ENCODE measurements at places on chromosomes 13 and 19.

GRCh38 chr13:113454936-113455335 lies 1.6 kb upstream of the ADPRHL1 start:
- no peak for DNase-seq

GRCh38 chr13:24168392-24168750 lies 7.9 kb downstream of the SPATA13 start:
- DNase-seq, result no peak

GRCh38 chr13:55155046-55155445 lies 1985.7 kb upstream of the PRR20A start:
- DNase-seq, result no peak

- DNase-seq, result no peak
Observed at GRCh38 chr19:50371914-50372475, 4.3 kb upstream of the NR1H2 start.

- DNase-seq, result no peak
Observed at GRCh38 chr19:24098359-24098758, 11.4 kb downstream of the ZNF254 start.

GRCh38 chr13:94028650-94029049 lies 450.8 kb downstream of the DCT start:
- no peak for DNase-seq

GRCh38 chr13:46489586-46490023 lies 63.4 kb upstream of the LRCH1 start:
- no peak for DNase-seq

GRCh38 chr19:38093587-38093986 lies 130.4 kb downstream of the DPF1 start:
- no peak for DNase-seq

DNA sequence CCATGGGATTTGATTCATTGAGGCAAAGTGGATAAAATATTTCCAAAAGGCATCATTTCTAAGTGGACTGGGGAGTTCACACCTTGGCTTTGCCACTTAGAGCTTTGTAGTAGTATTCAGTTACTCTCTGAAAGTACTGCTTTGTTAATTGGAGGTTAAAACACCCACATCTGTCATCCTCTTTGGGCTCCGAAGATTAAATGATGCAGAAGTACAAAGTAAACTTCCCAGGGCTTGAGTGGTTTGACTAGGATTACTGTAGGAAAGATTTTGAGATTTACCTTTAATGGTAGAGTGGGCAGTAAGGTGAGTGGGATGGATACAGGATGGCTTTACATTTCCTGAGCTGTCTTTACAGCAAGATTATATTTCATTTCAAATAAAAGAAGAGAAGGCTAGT lies 42.4 kb downstream of the WASF3 start:
- no peak for DNase-seq

DNA sequence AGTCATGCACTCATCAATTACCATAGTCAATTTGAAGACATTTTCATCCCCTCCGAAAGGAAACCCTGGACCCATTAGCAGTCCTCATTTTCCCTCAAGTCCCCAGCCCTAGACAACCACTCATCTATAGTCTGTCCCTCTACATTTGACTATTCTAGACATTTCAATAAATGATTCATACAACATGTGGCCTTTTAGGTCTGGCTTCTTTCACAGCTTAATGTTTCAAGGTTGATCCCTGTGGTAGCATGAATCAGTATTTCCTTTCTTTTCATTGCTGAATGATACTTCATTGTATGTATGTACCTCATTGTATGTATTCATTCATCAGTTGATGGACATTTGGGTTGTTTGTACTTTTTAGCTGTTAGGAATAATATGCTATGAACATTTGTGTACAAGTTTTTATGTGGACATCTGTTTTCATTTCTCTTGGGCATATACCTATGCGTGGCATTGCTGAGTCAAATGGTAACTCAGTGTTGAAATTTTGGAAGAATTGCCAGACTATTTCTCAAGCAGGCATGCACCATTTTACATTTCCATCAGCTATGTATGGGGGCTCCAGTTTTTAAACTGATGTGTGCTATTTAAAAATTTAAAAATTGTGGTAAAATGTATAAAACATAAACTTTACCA lies 18.4 kb downstream of the SPATA13 start:
- no peak for DNase-seq

DNA sequence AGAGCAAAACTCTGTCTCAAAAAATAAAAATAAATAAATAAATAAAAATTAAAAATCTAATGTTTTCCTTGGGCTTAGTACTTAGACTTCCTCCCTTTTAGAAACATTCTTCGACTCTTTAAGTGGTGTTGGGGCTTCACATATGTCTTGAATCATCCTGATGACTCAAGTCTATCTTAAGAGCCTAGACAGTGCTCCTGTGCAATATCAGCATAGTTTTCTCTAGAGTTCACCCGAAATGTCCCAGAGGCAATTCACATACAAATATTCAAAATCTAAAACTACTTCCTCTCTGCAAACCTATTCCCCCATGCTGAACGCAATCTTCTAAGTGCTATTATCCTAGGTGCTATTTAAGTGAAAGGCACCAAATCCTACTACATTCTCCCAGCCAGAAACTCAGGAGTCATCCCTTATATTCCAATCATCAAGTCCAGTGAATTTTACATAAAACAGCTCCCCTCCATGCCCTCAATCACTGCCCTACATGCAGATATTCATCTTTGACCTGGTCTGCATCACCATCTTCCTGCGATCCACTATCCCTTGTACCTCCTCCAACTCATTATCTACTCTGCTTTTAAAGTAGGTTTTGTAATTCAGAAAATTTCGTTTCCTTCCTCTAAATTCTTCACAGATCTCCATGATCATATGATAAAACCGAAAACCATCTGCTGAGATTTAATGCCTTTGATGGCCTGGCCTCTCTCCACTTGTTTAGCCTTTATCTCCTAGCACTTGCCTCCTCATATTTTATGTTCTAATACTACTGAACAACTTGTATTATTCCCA lies 102.7 kb downstream of the ELF1 start:
- DNase-seq, result no peak

DNA sequence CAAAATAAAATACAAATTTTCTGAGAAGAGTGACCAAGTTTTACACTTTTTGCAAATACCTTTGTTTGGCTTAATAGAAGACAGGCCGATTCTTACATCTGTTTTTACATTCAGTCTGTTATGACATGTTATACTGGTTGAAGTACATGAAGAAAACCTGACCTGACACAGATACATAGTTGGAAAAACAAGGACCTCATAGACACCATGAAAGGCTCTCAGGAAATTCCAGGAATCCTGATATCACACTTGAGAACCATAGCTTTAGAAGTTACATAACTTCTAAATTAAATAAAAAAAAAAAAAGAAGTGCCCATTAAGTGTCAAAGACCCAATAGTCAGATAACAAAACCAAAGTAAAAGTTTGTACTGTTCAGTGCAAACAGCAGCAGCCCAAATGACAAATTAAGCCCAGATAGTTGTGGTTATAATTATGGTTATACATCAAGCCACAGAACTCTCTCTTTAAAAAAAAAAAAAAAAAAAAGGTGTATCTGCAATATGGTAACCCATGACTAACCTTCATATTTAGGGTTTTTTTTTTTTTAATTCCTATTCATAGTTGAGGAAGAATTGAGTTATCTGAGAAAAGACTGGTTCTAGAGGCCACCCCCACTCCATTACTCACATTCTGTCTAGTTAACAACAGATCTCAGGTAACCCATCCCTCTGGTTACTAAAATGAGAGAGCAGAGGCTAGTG lies 19.8 kb downstream of the RBM26 start:
- DNase-seq, result peak; percentile 22

DNA sequence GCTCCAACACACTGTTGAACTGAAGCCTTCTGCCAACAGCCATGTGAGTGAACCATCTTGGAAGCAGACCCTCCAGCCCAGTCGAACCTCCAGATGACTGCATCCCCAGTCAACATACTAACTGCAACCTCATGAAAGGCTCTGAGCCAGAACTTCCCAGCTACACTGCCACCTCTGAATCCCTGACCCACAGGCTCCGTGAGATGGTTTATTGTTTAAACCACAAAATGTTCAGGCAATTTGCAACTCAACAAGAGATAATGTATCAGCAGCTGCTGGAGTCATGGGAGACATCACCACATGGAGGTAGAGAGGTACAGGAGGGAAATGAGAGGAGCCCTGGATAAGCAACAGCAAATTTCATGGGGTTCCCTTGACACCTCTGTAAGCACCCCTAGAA lies 266.4 kb upstream of the NBEA start:
- no peak for DNase-seq

DNA sequence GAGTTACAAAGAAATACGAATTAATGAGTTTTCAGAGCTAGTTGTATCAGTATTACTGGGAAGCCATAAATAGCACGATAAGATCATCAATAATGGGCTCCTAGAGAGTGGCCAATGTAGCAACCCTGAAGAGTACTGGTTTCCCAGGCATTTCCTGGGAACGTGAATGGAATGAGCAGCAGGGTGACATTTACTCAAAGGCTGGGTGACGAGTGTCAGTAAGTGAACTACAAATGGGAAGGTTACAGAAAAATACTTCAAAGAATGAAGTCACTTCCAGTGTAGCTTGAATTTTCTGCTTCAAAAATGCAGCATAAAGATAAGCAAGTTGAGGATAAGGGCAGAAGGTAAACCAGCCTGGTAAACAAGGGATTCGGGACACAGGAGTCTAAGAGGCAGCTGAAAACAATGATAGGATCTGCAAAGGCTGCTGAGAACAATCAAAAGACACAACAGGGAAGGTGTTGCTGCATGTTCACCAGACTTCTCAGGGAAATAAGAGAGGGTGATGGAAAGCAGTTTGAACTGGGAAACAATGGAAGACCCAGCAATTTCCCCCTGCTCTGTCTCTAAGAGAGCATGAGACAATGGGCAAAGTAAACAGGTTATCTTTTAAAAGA lies 48.6 kb upstream of the POSTN start:
- DNase-seq, result no peak

DNA sequence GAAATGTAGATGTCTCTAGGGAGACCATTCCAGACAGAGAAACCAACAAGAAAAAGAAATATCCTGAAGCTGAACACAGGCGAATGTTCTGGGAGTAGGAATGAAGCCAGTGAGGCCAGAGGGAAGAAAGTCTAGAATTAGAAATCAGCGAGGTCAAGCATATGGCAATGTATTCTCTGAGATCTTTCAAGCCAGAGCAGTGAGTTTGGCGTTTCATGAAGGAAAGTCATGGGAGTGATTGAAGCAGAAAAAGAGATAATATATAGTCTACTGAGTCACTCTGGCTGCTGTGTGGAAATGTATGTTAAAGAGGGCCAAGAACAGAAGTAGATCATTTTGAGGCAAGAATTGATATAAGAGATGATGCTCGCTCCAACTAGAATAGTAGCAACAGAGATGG lies 576.0 kb downstream of the PCDH17 start:
- no peak for DNase-seq

DNA sequence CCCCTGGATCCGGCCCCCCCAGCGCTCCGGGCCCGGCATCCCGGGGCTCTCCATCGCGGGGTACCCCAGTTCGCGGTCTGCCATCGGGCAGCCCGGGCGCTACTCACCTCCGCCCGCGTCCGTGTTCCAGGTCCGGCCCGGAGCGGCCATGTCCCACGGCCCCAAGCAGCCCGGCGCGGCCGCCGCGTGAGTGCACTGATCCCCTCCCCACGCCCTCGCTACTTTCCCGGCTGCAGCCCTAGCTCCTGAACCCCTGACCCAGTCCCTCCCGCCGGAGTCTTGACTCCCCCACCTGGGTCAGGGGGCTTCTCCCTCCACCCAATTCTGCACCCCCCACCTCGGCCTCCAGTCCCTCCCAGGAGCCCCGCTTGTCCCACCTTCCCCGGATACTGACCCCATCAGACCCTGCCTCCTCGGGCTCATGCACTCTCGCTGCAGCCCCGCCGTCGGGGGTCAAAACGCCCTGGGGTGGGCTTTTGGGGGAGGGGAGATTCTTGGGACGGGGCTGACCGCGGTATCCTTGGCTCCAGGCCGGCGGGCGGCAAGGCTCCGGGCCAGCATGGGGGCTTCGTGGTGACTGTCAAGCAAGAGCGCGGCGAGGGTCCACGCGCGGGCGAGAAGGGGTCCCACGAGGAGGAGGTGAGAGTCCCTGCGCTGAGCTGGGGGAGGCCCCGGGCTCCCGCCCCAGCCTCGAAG lies 566 bp downstream of the HMG20B start:
- DNase-seq, result peak; percentile 42

GRCh38 chr13:111143865-111144540 lies 28.9 kb downstream of the ARHGEF7 start:
- no peak for DNase-seq

DNA sequence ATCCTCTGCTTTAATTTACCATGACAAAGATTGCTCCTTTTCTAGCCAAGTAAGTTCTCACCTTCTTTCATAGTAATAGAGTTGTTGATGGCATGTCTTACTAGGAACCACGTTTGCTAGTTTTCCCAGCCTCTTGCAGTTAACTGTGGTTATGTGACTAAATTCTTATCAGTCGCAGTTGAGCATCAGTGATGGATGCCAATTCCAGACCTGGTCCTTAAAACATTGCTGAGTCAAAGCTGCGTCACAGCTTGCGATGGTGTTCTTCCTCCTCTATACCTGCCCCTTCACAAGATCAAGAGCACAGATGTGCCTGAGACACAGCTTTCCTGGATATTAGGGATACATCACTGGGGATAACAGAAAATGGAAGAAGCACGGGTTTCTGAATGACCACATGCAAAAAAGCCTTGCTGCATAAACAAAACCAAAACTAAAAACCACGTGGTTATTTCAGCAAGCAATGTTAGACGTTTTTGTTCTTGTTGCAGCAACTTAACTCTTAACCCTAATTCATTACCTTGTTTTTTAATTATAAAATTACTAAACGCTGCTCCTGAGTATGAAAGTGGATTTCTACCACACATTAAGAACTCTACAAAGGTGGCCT lies 97.6 kb upstream of the DACH1 start:
- DNase-seq, result peak; percentile 7

DNA sequence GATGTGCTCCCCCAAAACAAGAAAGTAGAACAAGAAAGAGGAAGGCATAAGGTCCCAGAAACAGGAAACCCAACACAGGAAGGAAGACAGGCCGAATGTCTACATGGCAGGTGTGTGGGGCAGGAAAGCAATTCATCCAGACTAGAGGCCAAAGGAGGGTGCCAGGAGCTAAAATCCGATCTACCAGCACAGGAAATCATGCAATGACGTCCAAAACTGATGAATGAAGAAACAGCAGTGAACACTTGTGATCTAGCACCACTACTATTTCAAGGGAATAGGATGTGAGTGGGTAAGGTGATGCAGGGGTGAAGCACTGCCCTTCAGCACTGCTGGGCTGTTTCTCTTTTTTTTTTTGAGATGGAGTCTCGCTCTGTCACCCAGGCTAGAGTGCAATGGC lies 59.1 kb downstream of the DOCK9 start:
- DNase-seq, result no peak
